ENCODE measurements at places on chromosomes 6 and 20.

GRCh38 chr20:4225745-4226144, 210.4 kb upstream of the RNF24 start:
- no peak for DNase-seq

- no peak for DNase-seq
Measured at GRCh38 chr6:154478701-154479060, 31.8 kb downstream of the CNKSR3 start.

- no peak for DNase-seq
Measured at GRCh38 chr6:68069921-68070710, 565.0 kb upstream of the ADGRB3 start.

- no peak for DNase-seq
Measured at GRCh38 chr6:56073761-56074160, 173.6 kb downstream of the COL21A1 start.

DNA sequence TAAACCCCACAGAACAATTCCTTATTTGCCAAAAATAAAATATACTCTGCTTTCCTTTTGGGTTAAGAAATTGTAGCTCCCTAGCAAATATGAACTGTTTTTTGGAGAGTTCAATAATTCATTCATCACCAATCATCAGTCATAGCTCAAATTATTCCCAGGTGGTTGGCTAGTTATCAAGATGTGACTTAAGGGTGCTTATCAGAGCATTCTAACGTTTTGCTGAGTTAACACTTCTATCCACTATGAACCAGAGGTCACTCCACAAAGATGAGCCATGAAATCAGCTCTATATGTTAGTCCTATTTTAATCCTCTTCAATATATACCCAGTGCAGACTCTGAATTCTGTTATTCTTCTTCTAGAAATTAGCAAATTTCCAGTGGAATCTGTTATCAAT, 379.1 kb downstream of the TENT5A start:
- no peak for DNase-seq

- no peak for DNase-seq
Measured at GRCh38 chr20:12593342-12593873, 415.4 kb upstream of the SPTLC3 start.

DNA sequence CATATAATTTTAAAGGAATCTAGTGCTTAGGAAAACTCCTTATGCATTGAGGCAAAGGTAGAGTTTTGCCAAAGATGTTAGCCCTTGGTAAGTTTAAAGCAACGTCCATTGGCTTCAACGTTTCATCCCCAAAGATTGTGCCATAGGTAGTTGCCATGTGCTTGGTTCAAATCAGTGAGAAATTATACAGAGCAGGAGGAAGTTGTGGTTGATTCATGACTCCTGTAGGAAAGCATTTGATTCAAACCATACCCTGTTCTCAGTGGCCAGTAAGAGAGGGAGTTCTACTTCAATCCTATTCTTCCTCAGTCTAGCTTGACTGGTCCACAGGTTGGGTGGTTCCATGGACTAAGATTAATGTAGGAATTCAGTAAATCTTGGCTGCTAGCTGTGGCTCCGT, 535.6 kb downstream of the QKI start:
- DNase-seq: no peak

GRCh38 chr6:167533851-167534250, 209.0 kb downstream of the TTLL2 start:
- no peak for DNase-seq

- peak; percentile 16 for DNase-seq
Measured at GRCh38 chr6:102853249-102853955, 1459.9 kb downstream of the GRIK2 start.

DNA sequence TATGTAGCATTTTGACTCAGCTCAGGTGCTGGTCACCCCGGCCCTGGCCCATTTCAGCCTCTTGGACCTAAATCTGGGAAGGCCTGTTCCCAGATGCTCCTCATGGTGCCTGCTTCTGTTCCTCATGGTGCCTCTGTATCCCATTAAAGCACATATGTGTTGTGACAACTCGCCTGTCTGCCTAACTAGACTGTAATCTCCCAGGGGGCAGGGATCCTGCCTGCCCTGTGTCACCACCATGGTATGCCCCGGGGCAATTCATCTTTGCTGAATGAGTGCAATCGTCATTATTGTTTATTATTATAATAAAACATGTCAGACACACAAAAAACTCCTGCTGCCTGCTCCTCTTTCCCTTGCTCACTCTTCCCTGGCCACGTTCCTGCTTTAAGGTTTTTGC, 62.0 kb downstream of the ZFP64 start:
- no peak for DNase-seq

DNA sequence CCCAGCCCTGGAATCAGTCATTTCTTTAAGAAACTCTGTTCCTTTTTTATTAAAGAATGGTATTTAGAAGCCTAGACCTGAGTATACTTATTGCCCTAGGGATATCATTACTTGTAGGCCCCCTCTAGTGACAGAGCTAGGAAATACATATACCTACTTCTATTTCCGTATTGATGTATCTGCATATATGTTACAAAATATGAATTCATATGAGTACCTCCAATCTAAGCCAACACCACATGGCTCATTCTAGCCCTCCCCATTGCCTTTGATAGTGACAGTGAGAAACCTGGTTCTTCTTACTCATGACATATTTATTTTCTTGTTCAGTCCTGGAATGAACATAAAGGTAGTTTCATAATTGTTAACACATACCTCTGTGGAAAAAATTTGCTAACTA, 137.2 kb downstream of the FARS2 start:
- peak; percentile 23 for DNase-seq

GRCh38 chr6:153840039-153840850, 198.8 kb upstream of the OPRM1 start:
- DNase-seq: no peak

- no peak for DNase-seq
Measured at GRCh38 chr6:43795421-43795820, 25.4 kb downstream of the VEGFA start.

DNA sequence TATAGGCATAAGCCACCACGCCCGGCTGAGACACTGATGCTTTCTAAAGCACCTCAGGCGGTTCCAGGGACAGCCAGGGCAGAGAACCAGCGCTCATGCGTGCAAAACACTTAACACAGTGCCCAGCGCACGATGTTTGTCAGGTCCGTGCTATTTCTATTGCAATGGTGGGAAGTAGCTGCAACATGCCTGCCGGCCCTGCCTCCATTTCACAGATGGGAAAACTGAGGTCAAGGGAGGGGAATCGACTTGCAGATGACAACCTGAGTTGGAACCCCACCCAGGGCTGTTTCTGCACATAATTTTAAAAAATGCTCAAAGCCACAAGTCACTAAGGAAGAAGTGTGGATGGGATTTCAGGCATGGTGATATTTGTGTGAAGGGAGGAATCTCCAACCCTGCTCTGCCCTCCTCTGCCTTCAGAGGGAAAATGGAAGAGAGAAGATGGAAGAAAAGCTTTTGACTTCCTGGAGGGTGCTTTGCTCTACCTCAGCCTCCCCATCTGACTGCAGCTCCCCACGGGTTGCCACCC, 39.9 kb downstream of the KIAA1755 start:
- DNase-seq: no peak

GRCh38 chr6:85078058-85078457, 313.7 kb upstream of the TBX18 start:
- DNase-seq: no peak

DNA sequence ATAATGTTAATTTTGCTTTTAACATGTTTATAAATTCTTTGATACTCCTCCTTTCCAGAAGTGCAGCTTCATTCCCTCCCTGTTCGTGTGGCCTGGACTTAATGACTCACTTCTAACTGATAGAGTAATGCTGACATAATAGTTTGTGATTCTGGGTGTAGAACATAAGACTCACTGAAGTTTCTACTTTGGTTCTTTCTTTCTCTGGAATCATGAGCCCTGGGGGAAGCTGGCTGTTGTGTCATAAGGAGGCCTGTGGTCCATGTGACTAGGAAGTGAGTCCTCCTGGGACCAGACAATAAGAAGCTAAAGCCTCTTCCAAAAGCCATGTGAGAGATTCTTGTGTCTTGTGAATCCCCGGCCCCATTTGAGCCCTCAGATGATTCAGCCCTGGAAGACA, 30.5 kb upstream of the HLA-G start:
- DNase-seq: no peak

GRCh38 chr6:11833626-11834592, 55.3 kb upstream of the ADTRP start:
- DNase-seq: no peak

GRCh38 chr6:30820193-30820592, 64.1 kb upstream of the DDR1 start:
- DNase-seq: no peak

DNA sequence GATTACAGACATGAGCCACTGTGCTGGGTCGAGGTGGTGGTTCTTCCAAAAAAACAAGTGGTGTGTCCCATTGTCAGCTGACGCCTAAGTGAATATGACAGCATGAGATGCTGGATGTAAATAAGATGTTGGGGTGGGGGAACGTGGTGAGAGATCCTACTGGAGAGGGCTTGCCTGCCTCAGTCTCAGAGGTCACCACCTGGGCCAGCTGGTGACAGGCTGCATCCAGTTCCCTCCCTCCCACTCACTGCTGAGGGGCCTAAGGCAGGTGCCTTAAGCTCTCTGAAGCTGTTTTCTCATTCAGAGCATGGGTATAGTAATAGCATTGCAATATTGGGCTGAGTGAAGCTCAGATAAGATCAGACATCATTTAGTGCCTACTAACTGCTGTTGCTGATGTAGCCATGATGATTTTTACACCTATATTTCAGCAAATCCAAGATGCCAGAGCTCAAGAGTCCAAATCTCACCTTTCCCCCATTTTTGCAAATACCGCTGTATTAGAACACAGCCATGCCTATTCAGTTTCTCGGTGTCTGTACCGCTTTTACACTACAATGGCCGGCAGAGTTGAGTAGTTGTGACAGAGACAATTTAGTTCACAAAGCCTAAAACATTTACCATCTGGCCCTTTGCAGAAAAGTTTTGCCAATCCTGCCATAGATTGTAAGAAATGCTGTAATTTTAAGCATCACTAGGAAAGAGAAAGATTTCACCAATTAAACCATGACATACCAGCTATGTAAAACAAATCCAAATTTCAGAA, 171.3 kb downstream of the ANKRD60 start:
- no peak for DNase-seq

- peak; percentile 26 for DNase-seq
Measured at GRCh38 chr20:46022411-46023147, 6.4 kb upstream of the SLC12A5 start.

- no peak for DNase-seq
Measured at GRCh38 chr20:54335299-54335698, 127.4 kb downstream of the PFDN4 start.

GRCh38 chr6:105867821-105868220, 218.3 kb upstream of the PRDM1 start:
- no peak for DNase-seq

- no peak for DNase-seq
Measured at GRCh38 chr6:21404577-21404976, 189.0 kb upstream of the SOX4 start.

DNA sequence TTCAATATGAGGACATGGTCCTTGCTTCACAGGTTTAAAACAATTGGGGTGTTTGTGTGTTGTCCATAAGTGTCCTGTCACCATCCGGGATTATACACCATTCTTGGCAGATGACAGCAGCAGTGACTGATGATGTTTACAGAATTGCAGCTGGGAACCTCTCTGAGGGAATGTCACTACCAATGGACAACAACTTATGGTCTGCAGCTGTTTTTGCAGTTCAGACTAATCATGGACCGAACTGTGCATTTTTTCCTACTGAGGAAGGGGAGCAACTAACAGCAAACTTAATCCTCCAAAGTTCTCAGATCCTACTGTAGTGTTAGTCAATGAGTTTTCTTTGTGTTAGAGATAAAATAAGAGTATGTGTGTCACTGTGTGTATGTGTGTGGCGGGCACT, 26.0 kb downstream of the FAM229B start:
- DNase-seq: no peak

DNA sequence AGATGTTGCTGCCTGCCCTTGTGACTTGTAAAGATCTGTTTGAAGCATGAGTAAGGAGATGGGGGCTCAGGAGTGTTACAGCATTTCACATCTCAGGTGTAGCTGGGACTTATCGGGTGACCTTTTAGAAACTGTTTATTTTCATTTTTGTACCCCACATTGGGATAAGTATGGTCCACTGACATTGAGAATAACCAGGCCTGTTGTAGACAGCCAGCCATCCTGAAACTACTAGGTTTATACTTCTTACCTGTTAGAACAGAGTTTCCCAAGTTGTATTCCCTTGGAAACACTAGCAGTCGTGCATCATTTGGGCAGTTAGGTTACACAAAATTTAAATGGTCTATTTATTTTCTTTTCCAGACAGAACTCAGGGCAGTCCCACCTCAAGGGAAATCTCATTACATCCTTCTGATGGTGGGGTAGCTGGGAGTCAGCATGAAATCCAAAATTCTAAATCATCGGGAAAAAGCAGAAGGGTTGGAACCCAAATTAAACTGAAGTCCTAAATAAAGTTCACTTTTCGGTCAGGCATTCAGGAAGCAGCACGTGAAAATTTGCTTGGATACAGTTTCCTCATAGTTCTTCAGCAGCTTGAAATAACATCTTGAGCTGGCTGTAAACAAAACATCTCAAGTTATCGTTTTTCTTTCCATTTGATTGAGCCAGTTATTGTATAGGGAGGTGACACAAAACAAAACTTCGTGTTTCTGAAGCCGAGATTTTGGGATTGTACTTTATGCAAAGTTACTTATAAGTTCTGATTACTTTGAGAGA, 30.5 kb downstream of the FOXO3 start:
- no peak for DNase-seq

GRCh38 chr6:66992660-66993059, 1285.6 kb upstream of the EYS start:
- DNase-seq: no peak

DNA sequence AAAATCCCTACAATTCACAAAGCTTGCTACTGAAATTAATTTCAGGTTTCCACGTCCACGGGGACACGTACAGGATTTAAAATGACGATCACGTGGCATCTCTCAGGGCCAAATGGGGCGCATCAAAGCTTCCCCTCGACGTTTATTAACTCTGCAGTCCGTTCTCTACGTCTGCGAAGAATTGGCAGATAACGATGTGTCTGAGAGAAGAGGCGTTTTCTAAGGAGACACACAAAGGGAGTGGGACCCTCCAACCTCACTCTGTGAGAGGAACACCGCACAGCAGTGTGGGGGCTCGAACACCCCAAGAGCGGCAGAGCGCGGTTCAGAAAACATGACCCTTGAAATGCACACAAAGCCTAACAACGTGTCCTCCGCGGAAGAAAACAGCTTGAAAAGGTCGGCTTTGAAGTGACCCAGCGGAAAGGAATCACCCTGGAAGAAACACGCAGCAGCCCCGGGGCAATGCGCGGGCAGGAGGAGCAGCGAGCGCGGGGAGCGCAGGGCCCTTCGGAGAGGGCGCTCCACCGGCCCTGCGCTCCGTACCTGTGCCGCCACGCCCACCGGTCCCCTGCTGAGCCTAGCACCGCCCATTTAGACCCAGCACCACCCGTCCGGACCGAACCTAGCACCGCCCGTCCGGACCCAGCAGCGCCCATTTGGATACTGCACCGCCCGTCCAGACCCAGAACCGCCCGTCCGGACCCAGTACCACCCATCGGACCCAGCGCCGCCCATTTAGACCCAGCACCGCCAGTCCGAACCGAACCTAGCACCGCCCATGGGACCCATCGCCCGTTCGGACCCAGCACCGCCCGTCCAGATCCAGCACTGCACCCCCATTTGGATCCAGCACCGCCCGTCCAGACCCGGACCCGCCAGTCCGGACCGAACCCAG, 1.1 kb upstream of the AFDN start:
- no peak for DNase-seq
